Right lung (tissue), 10 donors: ENCODE measurements at places on chromosomes 7 and 10. TPM values are rescaled to one million over a fixed set of nuclear protein-coding genes. Genes with fewer than 3 reads are reported as not detected.

DNA sequence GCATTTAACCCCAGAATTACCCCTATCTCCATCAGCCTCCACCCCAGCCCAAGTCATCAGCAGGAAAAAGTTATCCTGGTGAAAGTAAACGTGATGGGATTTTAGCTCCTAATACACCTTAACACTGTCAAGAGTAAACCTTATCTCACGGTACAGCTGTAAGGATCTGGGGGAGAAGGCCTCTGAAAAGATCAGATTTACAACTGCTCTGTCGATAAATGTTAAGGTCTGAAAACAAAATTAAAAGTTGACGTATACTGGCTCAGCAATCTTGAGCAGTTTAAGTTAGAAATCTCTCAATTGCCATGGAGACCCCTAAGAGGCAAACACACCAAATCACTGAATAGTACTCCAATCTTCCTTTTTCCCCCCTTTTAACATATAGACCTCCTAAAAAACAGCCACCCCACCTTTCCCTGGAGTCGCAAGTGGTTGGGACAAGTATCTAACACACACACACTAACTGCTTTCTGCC lies 6.1 kb downstream of the SKAP2 start:
- no peak for DNase-seq

DNA sequence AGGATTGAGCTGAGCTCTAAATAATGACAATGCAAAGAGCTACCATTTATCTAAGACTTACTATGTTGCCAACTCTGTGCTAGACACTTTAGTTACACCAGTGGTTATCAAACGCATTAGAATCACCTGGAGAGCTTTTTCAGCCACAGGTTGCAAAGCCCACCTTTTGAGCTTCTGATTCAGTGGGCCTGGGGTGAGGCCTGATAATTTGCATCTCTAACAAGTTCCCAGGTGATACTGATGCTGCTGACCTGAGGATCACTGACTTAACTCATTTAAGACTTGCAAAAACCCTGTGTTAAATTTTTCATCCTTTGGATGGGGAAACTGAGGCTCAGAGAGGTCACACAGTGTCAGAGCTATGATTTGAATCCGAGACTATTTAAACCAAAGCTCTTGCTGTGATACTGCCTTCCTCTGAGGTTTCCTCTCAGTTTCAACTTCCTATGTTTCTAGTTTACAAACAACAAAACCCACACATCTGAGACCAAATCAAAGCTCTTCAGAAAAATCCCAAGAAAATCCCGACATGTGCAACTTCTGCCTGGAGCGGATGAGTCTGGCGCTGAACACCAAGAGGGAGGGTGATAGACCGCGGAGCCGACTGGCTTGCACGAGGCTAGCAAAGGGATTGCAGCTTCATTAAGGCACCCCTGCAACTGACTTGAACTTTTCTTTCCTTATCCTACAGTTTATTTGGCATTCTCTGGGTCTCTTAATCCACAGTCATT lies 124.9 kb downstream of the CYP26A1 start:
- no peak for DNase-seq

- DNase-seq = no peak
Observed at GRCh38 chr10:47061776-47062175, 150.5 kb downstream of the PTPN20 start.

- peak; percentile 47 for DNase-seq
Observed at GRCh38 chr10:91887272-91888076, 21.8 kb downstream of the FGFBP3 start.

GRCh38 chr7:140696680-140697446 lies at the start of gene NDUFB2:
Gene NDUFB2 (plus strand): TSS chr7:140696708. CDS start chr7:140696745, 37 bp downstream.
- DNase-seq = peak; percentile 92

SPRN gene
- 3.1 TPM for polyA plus RNA-seq

ENKUR gene
- polyA plus RNA-seq = 3.3 TPM
